Suppressor macrophage (primary cell): ENCODE measurements at places on chromosomes 5 and 9.

GRCh38 chr5:62256161-62257019 is 49.6 kb upstream of the KIF2A start:
- peak; percentile 65 for DNase-seq

- DNase-seq, result no peak
Observed at GRCh38 chr5:84215521-84215920, 169.2 kb downstream of the EDIL3 start.

- DNase-seq, result peak; percentile 36
Observed at GRCh38 chr5:55231029-55231918, 2.1 kb downstream of the CCNO start.

DNA sequence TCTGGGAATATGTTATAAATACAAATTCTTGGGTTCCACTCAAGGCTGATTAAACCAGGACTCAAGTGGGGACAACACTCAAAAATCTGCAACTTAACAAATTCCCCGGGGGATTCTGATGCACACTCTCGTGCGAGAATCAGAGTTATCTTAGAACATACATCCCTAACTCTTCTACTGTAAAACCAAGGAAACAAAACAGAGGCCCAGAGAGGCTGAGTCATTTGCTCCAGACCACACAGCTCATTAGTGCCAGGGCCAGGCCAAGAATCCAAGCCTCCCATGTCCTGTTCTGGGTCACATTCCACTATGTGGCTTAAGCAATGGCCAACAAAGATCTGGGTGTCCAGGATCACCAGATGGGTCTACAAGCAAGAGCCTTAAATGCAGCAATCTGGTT is 166.0 kb downstream of the ADAMTS12 start:
- no peak for DNase-seq

GRCh38 chr9:15137089-15137488 is 169.9 kb downstream of the TTC39B start:
- DNase-seq, result no peak

GRCh38 chr5:144189800-144190429 is 19.2 kb downstream of the KCTD16 start:
- DNase-seq, result peak; percentile 78

- DNase-seq, result no peak
Observed at GRCh38 chr9:127979333-127980059, 1.3 kb downstream of the EEIG1 start.

DNA sequence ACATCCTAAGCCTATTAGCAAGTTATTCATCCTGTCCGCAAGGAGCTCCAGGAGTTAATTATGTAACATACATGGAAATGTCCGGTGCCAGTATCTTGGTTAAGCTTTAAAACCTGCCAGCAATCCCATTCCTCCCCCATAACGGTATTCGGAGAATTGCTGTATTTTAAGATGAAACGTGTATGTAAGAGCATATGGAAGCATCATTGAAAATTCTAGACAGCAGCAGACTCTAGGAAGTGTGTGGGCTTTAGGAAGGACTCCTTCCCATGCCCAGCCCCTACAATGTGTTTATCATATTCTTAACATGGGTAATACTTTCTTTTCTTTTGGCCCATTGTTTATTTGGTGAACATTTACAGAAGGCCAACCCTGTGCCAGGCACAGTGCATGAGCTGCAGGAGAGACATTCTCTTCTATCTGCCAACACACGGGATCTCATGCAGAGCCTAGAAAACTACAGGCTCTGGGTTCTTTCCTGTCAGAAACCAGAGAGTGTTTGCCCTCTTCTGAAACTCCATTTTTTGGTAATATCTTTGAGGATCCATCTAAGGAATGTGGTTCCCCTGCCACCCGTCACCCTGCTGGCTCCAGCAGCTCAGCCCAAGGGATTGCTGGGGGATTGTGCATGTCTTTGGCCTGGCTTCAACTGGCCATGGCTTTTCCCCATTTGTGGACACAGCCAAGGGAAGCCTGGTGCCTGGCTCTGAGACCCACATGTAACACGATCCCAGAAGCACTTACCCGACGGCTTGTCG is 15.1 kb downstream of the ANGPTL2 start:
- no peak for DNase-seq

- DNase-seq, result no peak
Observed at GRCh38 chr5:124445070-124445619, 301.3 kb downstream of the ZNF608 start.

- DNase-seq, result no peak
Observed at GRCh38 chr9:99345942-99346341, 123.9 kb downstream of the SEC61B start.

DNA sequence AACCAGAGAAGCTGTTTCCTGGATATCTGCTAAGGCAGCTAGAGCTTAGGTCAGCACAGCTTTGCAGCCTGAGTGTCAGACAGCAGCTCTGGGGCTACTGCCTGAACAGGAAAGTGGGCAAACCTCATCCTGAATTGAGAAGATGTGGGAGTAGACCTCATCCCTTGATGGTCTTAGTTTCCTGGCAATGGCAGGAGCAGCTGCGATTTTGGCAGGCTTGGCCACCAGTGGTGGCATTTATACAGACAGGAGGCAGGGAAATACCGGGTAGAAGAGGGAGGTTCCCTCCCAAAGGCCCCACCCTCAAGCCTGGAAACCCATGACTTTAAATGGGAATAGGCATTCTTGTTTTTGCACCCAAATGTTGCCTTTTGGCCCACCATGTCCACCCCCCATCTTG is 69.7 kb downstream of the LIX1 start:
- DNase-seq, result no peak

DNA sequence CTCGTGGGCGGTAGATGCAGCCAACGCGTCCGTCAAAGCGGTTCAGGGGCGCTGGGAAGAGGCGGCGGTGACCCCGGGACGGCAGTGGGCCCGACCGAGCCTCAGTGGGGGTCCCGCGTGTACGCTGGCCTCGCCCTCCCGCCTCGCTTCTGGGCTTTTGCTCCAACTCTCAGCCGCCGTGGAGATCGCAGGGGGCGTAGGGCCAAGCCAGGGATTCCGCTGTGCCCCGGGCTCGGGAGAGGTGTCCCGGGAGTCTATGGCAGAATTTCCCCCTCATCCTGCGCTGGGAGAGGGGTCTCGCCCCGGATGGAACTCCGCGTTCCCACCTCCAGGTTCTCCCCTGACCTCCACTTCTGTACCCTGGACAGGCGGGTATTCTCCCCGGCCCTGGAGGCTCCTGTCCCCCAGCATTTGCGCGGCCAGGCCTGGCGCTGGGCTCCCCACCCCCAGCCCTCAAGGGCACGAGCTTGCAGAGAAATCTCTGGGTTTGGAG is 131.9 kb downstream of the MRPL36 start:
- DNase-seq, result no peak

GRCh38 chr5:68370196-68370595 is 154.6 kb downstream of the PIK3R1 start:
- no peak for DNase-seq

DNA sequence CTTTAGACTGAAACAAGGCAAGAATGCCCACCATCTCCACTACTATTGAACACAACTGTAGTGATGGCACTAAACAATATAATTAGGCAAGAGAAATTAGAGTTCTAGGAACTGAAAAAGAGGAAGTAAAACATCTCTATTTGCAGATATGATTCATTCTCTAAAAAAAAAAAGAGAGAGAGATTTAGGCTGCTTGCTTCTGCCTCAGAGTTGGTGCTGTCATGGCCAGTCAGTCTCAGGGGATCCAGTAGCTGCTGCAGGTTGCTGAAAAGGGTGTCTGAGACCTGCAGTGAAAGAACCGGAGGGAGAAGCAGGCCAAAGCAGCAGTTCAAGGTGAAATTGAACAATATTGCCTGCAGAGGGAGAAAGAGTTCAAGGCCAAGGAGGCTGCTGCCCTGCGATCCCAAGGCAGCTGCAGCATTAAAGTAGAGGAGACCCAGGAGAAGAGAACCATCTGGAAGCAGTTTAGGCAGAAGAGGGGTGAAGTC is 72.5 kb downstream of the AP3B1 start:
- DNase-seq, result peak; percentile 77

- DNase-seq, result no peak
Observed at GRCh38 chr5:151534350-151534749, 56.8 kb downstream of the FAT2 start.

DNA sequence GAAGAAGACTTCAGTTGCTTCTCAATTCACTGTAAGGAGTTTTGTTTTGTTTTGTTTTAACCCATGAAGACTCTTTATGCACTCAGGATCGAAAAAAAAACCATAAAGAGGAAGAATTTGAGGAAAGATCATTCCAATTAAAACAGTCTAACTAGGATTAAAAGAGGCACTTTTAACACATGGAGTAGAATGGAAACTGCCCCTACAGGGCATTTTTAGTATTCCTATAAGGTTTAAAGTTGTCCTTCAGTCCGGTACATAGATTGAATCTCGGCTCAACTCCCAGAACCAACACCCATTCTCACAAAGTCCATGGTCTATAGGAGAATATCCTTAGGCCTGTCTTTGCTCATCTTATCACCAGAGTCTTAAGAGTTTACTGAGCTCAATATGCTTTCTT is 469.6 kb downstream of the DTWD2 start:
- no peak for DNase-seq

GRCh38 chr5:44389090-44389822 is at the start of gene FGF10:
Gene FGF10 (minus strand): TSS chr5:44389420. CDS start chr5:44388682, 738 bp downstream.
- no peak for DNase-seq

GRCh38 chr5:178589180-178590140 is 733 bp downstream of the COL23A1 start:
- peak; percentile 83 for DNase-seq

- no peak for DNase-seq
Observed at GRCh38 chr9:135017899-135018298, 69.6 kb upstream of the OLFM1 start.

- no peak for DNase-seq
Observed at GRCh38 chr5:128629157-128629556, 91.1 kb upstream of the FBN2 start.

GRCh38 chr5:171586436-171586835 is 167.0 kb downstream of the FGF18 start:
- no peak for DNase-seq

DNA sequence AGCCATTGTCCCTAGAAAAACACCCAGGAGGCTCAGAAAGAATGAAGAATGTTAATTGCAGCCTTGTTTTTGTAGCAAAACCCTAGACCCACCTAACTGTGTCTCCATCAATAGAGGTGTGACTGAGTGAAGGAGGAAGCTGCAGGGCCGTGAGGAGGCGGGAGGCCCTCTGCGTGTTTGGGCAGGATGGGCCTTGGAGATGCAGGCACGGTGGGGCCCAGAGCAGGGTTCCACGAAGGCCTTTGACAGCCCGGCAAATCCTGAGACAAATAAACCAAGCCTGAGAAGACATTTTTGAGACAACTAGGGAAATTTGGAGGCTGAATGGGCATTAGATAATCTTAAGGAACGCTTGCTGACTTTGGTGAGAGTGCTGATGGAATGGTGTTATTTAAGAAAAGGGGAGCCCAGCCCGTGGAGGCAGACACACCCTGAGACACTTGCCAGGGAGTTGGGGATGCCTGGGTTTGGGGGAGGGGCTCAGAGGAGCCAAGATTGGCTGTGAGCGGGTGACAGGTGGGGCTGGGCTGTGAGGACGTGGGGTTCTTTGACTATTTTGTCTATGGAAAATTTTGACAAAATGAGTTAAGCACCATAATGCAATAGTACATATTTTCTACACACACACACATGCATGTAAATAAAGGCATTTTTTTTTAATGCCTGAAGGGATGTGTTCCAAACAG is 48.8 kb downstream of the BARX1 start:
- DNase-seq, result no peak

DNA sequence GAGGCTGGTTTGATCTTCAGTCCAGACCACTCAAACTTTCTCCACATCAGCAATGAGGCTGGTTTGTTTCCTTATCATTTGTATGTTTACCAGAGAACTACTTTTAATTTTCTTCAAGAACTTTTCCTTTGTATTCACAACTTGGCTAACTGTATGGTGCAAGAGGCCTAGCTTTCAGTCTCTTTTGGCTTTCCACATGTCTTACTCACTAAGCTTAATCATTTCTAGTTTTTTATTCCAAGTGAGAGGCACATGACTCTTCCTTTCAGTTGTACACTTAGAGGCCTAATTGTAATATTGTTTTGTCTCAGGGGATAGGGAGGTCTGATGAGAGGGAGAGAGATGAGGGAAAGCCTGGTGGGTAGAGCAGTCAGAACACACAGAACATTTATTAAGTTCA is 554.0 kb upstream of the ARRDC3 start:
- no peak for DNase-seq

- no peak for DNase-seq
Observed at GRCh38 chr5:25415970-25416369, 771.2 kb upstream of the CDH10 start.

- DNase-seq, result no peak
Observed at GRCh38 chr9:114493521-114494184, 11.6 kb downstream of the WHRN start.

- DNase-seq, result no peak
Observed at GRCh38 chr5:138809391-138809790, 56.2 kb downstream of the CTNNA1 start.

DNA sequence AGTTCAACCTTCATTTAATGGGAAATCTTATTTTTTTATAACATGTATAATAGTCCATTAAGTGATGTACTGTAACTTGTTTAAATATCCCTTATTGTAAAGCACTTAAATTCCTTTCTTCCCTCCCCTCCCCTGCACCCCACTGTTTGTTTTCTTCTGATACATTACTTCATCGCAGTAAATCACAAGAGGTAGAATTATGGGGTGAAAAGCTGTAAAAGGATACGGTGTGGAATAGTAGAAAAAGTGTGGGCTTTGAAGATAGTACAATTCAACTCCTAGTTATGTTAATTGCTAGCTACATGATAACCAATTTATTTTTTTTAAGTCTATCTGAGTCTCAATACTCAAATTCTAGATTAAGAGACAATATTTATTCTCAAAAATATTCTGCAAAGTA is 41.9 kb upstream of the MACIR start:
- no peak for DNase-seq

DNA sequence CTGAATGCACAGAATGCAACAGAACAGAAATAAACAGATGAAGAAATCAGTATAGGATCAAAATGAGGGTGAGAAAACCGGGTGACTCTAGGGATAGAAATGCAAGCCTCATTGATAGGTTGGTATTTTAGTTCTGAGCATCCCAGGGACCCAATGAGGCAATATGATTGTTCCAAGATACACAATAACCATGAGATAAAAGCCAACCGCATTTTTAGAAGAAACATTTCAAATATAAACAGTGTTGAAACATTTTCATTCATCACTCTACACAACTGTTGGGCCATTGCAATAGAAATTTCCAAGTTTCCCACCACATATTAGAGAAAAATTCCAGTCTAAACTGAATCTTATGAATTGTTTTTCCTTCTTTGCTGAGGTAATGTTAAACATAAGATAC is 452.3 kb upstream of the PTGER4 start:
- no peak for DNase-seq

GRCh38 chr5:116730706-116731105 is 156.1 kb upstream of the SEMA6A start:
- DNase-seq, result no peak

- DNase-seq, result no peak
Observed at GRCh38 chr5:125017796-125018195, 271.4 kb upstream of the ZNF608 start.
